ENCODE measurements at places on chromosomes 2 and 18. TPM values are rescaled to one million over a fixed set of nuclear protein-coding genes. Genes with fewer than 3 reads are reported as not detected.

COL4A4 gene
- polyA plus RNA-seq = 48.6 TPM

MEIS1 gene
- polyA plus RNA-seq = 164 TPM

ABCB6 gene
- 42.6 TPM for polyA plus RNA-seq

PROKR1 gene
- polyA plus RNA-seq = 0.40 TPM

HOXD9 gene
- 84.0 TPM for polyA plus RNA-seq

All from left kidney (tissue), 8 donors.